Lower lobe of right lung (tissue), 2 donors: ENCODE measurements at places on chromosomes 11 and 22. TPM values are rescaled to one million over a fixed set of nuclear protein-coding genes. Genes with fewer than 3 reads are reported as not detected.

GRCh38 chr22:22073769-22074561 lies 91.4 kb upstream of the TOP3B start:
- no peak for DNase-seq

DNA sequence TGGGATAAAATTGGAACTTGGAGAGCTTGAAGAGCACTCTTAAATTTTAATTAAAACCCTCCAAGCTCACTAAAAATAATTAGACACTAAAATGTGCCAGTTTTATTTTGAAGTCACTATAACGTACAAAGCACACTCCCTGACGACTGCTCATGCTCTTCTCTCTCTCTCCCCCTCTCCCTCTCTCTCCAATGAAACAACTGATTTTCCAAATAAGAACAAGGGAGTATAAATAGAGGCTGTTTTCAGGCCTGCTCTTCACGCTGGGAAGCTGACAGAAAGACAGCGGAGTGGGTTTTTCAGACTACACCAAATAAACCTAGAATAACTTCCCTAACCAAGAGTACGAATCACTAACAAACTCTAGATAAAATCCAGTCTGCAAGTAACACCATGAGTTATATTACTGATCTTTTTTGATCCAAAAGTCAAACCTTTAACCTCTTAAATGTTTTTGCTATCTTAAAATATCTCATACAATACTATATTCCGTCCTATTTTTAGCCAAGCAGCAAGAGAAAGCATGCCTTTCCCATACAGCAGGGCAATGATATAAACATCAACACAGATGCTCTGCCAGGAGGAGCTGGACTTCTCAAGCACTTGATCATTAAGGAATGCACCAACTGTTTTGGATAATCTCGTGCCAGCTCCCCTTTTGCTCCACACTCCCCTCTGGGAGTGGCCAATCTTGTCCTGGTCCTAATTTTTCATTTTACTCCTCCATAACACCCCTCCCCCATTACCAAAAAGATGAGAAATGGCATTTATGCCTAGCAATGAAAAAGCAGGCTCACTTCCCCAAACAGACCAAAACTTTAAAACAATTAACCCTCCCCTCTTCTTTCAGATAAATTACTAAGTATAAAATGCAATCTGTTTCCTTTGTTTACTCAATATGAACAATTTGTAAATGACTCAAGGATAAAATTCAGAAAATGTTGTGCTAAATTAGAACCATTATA lies 116.9 kb downstream of the SOX6 start:
- no peak for DNase-seq

GRCh38 chr11:60768202-60768601 lies 11.5 kb downstream of the MS4A15 start:
- no peak for DNase-seq

DNA sequence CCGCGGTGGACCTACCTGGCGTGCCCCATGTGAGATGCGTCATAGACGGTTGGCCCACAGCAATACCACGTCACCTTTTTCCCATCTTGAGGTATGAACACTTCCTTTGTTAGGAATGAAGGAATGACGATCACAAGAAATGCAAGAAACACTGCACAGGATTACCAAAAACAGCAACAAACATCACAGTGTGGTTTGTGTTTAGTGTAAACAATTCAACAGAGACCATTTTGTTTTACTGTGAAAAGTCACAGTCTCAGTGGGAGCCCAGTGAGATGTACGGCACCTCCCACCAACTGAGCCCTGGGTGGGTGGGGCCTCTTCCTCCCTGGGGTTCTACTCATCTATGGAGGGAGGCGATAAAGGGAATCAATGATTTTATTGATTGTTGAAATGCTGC lies 16.3 kb downstream of the CARS1 start:
- no peak for DNase-seq

DNA sequence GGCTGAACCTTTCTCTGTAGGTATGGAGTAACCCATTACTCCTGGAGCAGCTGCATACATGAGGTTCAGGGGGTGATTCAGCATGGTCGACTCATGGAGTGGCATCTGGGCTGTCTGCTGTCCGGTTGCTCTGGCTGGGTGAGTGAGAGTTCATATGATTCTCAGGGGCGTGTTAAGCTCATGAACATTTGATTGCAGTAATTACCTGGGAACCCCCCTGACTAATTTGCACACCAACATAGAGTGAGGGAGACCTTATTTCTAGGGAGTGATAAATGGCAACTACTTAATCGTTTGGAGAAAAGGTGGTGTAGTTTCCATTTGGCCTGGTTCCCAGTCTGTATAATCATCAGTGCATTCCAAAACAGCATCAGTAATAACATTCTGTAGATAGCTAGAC lies 661.9 kb downstream of the ETS1 start:
- DNase-seq = no peak

- DNase-seq = no peak
Measured at GRCh38 chr11:35281169-35281688, 138.1 kb downstream of the SLC1A2 start.

- DNase-seq = no peak
Measured at GRCh38 chr11:96193745-96194443, 149.1 kb downstream of the MAML2 start.

GRCh38 chr22:35605851-35606481 lies 11.2 kb downstream of the MB start:
- no peak for DNase-seq

DNA sequence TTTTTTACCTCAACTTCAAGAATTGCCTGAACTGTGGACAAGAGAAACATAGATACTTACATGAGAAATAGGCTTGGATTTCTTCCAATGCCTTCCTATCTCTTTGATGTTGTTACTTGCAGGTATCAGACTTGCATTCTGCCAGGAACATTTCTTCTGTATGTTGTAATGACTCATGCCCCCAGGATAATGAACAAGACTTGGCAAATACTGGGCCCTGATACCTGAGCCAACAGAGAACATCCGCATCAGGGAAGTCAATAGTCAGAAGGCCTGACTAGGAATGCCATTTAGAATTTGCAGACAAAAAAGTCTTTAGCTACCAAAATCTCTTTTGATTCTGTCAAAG lies 273.7 kb upstream of the KIRREL3 start:
- no peak for DNase-seq

- no peak for DNase-seq
Measured at GRCh38 chr22:41620589-41621098, at the start of gene DESI1. Gene DESI1, minus strand, starts transcription at chr22:41621043. Its CDS starts 204 bp downstream, at chr22:41620839.

DNA sequence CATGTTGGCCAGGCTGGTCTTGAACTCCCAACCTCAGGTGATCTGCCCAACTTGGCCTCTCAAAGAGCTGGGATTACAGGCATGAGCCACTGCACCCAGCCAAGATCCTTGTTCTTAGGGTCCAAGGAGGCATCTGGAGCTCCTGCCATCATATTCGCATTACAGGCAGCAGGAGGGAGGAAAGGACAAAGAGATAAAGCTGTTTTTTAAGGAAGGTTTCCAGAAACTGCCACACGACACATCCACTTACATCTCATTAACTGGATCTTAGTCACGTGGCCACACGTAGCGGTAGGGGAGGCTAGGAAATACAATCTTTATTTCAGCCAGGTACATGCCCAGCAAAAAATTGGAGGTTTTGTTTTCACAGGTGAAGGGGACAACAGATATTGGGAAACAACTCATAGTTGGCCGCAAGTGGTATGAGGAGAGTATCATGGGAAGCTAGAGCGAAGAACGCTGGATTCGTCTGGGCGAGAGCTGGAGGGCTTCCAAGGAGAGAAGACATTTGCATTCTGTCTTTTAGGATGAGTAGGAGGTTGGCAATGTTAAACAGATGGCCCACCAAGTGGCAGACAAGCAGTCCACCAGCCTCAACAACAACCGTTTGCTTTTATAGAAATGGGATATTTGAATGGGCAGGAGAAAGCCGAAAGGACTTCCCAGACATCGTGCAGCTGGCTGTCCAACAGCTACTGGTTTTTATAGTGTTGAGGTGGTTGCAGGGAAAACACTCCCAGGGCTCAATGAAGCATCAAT lies 39.2 kb upstream of the DMC1 start:
- DNase-seq = no peak

ACAT1 gene
- total RNA-seq = 69.4 TPM

SVIP gene
- 27.1 TPM for total RNA-seq

TMEM191B gene
- 7.6 TPM for total RNA-seq
